Fibroblast of skin of left quadriceps (primary cell): ENCODE measurements at places on chromosomes 2 and 18.

DNA sequence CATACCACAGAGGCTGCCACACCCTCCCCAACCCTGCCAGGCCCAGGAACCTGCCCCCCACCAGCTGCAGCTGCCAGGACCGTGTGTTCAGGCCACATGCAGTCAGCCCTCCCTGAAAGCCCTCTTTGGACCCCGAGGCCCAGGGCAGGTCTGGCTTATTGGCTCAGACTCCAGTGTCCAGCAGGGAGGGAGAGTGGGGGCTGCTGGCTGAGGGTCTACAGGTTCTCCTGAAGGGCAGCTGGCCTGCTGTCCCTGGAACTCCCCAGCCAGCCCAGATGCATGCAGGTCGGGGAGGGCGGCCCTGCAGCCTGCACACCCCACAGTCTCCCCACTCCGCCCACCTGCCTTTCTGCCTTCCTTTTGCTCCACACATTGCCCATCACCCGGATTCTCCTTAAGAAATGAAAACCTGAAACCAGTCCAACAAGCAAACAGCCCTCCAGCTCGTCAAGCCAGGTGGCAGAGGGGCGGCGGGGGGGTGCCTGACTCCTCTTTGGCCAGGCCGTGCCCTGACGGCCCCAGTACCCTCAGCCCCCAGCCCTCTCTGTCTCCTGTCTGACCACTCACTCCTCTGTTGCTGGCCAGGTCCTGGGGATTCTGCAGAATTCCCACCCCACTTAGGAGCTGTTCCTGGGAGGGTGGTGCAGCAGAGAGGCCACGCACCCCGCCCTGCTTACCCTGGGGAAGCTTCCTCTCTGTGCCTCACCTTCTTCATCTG is 18.0 kb downstream of the GPR35 start:
- no peak for DNase-seq

- DNase-seq: no peak
These were observed 150.4 kb downstream of the PIK3C3 start for GRCh38 chr18:42105394-42105793.

- DNase-seq: no peak
These were observed 96.6 kb downstream of the INHBB start for GRCh38 chr2:120442541-120442922.

- DNase-seq: no peak
These were observed 99.5 kb upstream of the ITGB6 start for GRCh38 chr2:160299540-160299939.
